ENCODE measurements at places on chromosomes 13 and 19.

DNA sequence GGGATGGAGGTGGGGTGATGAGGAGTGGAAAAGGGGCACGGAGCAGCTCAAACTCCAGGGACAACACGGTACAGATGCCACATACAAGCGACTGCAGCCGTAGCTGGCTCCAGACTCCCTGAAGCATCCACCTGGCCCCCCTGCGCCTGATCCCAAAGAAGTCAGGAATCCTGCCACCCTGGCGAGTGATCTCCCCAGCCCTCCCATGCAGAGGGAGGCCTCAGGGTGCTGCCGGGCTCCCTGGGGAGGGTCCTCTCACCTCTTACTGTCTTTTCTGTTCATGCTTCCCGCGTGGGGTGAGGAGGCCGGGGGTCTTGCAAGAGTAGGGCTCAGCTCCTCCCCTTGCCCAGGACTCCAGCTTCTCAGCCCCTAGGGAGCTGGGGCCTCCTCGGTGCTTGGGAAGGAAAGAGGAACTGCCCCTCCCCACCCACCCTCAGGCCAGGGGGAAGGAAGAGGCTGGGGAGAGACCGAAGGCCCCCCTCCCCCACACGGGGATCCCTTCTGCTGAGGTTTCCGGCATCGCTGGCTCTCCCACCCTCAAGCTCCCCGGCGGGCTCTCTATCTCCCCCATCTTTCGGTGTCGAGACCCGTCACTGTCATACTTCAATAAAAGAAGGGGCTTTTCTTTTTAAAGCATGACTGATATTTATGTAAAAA is at the start of gene RASGRP4:
Gene RASGRP4 (minus strand): TSS at position 410 of the 657 bp plus-strand sequence. CDS start 128 bp downstream, at position 282.
- no peak for DNase-seq

- DNase-seq: peak; percentile 62
Observed at GRCh38 chr13:98978280-98978679, 416 bp upstream of the DOCK9 start.

DNA sequence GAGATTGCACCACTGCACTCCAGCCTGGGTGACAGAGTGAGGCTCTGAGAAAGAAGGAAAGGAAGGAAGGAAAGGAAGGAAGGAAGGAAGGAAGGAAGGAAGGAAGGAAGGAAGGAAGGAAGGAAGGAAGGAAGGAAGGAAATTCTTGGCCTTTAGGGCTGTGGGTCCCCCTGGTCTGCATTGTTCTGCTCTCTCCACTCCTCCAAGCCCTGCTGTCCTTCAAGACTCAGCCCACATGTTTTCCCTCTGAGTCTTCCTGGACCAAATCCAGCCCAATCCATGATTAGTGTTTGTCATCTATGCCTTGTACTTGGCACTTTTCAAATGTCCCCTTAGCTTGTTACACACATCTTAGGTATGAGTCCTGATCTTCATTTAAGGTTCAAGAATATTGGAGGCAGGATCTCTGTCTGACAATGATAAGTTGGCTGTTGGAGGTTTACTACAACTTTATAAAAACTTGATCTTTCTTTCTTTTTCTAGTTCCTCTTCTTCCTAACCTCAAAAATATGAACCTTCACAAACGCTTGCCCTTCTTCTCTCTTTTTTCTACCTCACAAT is 48.8 kb upstream of the INTS6 start:
- DNase-seq: peak; percentile 74

- DNase-seq: no peak
Observed at GRCh38 chr13:40794414-40795368, 5.3 kb downstream of the SLC25A15 start.

All from HFFc6 (cell line).